ENCODE measurements at places on chromosomes 7 and 10. TPM values are rescaled to one million over a fixed set of nuclear protein-coding genes. Genes with fewer than 3 reads are reported as not detected.

DNA sequence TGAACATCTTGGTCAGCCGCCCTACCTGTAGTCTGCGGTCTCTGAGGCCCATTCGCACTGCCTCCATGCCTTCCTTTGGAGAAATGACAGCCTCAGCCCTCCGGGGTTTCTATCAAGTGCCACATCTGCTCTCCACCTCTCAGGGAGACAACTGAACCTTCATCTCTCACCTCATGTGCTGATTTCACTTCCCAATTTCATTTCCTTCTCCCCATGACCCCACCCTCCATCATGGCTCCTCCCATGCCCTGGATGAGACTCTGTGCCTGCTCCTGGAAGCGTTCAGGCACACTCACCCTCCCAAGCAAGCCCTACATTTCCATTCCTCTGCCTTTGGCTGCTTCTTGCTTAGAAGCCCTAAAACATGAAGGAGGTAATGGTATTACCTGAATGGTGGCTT, 7.8 kb upstream of the SCD start:
- DNase-seq = no peak

DNA sequence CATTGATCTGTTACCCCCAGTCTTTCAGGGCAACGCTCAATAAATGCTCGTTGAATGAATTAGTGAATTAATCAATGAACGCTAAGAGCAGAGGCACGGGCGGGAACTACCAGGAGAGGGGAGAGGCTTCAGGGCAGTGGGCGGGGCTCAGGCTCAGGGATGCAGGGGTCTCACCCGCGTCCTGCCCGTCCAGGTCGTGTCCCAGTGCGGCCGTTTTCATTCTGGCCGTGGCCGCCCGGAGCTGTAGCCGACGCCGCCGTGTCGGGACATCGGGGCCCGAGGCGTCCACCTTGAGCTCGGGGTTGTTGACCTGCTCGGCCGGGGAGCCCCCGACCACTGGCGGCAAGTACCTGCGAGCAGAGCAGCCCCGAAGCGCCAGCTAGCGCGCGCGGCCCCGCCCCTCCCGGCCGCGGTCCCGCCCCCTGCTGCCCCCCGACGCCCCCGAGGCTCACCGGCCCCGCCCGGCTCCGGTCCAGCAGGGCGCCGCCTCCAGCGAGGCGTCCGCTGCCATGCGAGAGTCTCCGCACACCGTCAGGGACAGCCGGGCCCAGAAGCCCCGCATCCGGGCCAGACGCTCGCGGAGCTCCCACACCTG, 2.8 kb upstream of the GAL3ST4 start:
- DNase-seq = peak; percentile 59

- DNase-seq = no peak
Measured at GRCh38 chr10:70312249-70312648, 28.4 kb upstream of the NPFFR1 start.

- no peak for DNase-seq
Measured at GRCh38 chr10:110033701-110034235, 26.0 kb downstream of the ADD3 start.

- DNase-seq = no peak
Measured at GRCh38 chr7:121579639-121580038, 183.5 kb upstream of the FAM3C start.

- no peak for DNase-seq
Measured at GRCh38 chr7:91883676-91884362, 3.3 kb upstream of the MTERF1 start.

DNA sequence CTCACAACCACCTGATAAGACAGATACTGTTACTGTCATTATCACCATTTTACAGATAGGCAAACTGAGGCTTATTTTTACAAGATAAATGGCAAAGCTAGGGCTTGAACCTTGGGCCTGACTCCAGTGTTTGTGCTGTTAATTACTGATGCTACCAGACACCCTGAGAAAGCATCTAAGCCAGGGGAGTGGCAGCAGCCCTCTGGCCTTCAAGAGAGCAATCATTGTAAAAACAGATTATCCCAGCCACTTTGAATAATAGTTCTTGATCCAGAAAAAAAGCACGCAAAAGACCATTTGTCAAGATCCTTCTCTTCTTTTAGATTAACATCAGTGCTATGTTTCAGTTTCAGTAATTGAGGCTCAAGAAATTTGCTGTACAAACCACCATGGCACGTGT, 109.5 kb downstream of the PLCE1 start:
- no peak for DNase-seq

Gene KLLN
- total RNA-seq = 0.64 TPM

Measured in activated naive CD8-positive, alpha-beta T cell treated with anti-CD3 and anti-CD28 coated beads for 36 hours (primary cell).